ENCODE measurements at places on chromosomes 4 and X.

DNA sequence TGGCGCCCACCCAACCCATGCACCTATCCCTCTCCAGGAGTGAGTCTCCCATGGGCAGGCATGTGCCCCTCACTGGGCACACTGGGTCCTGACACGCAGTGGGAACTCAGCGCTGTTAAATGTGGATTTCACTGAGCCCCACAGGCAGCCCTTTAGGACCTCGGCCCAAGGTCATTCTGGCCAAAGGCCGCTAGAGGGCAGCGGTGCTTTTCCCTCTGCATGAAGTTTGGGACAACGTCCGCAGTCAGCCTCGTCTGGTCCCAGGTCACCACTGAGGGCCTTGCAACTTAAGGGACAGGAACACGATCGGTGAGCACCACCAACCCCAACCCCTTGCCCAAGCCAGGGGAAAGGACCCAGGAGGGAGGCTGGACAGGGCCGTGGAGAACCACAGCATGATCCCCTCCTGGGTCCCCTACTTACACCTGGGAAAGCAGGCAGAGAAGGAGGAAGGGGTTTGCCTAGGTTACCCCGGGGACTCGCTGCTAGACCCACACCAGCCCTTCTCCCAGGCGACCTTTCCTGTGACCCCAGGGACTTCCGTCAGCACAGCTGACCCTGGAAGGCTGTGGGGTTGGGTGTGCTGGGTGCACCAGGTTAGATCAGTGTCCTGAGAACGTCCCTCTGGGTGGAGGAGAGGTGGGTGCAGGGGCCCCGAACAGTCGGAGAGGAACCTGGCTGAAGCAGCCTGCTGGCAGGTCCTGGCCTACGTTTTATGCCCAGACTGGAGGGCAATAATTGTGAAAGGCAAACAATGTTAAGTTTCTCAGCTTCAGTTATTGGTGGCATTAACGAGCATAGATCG, 24.0 kb downstream of the CYTL1 start:
- no peak for DNase-seq

GRCh38 chr4:27206009-27206408, 345.4 kb downstream of the STIM2 start:
- no peak for DNase-seq

GRCh38 chrX:139224953-139225665, 305.4 kb upstream of the F9 start:
- DNase-seq = no peak

DNA sequence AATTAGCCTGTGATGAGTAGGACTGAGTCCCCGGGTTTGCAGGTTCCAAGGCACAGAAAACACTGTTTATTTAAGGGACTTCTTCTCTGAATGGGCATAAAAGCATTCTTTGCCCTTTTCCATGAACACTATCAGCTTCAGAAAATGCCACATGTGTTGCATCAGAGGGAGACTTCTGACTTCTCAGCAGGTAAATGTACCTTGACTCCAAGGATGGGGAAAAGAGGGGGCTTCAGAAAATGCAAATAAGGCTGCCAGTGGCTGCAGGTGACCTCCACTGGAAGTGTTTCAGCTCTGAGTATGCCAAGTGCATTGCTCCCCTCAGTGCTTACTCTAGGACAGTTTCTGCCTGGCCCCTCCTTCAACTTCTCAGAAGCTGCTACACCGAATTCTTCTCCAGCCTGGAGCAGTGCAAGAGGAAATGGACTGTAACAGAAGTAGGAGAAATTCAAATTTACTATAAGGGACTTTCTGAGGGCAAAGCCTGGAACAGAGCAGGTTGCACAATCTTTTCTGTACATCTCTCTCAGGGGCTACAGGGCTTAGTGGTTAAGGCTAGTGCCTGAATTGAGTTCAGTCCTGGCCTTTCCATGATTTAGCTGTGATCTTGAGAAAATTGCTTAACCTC, 233.2 kb downstream of the PTTG2 start:
- DNase-seq = no peak

GRCh38 chrX:49949961-49950360, 27.6 kb downstream of the CLCN5 start:
- DNase-seq = no peak
